Left forelimb (tissue), 1 donor: ENCODE measurements at places on chromosomes 5 and 9.

DNA sequence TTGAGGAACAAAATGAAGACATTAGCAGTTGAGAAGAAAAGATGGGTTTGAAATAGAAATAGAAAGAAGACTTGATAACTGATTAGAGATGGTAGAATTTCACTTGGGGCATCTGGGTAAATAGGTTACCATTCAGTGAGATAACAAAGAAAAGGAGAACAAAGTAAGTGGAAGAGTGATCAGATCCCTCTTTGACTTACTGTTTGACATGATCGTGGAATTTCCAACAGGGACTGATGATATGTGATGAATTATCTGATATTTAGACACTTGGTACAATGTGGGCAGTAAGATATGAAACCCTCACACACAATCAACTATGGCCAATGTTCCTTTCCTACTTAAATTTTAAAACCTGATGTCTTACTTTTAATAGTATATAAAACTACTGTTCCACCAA lies 70.1 kb upstream of the STARD4 start:
- DNase-seq = no peak

DNA sequence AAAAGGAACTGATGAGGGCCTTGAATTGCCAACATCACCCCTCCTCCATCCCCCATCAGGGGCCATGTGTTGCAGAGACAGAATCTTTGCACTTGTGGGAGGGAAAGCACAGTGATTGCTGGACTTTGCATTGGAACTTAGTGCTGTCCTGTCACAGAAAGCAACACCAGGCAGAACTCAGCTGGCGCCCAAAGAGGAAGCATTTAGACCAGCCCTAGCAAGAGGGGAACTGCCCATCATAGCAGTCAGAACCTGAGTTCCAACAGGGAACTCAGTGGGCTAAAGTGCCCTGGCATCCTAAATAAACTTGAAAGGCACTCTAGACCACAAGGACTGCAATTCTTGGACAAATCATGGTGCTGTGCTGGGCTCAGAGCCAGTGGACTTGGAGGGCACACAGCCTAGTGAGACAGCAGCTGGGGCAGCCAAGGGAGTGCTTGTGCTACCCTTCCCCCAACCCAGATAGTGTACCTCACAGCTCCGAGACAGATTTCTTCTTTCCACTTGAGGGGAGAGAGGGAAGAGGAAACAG lies 128.1 kb downstream of the ACTL7B start:
- no peak for DNase-seq

DNA sequence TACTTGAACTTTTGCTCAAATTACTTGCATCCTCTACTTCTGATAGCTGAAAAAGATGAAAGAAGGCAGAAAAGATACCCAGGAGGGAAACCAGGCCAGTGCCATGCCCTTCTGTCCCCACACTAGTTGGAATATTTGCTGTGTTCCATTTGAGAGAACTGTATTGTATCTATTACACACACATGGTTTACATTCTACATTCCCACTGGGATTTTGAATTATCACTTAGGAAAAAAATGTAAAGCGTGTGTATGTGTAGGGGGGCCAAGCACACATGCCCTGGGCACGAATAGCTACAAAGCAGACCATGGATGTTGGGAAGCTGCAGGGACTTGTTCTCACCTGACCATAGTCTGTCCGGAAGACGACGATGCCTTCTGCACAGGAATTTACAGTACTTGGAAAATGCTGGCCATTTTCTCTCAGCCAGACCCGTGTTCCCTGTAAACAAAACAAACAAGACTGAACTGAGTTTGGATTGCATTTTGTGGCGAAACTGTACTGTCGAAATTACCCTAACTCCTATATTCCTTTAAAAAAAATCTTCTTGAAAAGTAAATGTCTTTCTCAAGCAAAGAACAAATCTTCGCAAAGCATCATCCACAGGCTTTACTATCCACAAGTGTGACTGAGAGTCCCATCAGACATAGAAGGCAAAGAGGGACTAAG lies 58.7 kb downstream of the MYO10 start:
- no peak for DNase-seq

GRCh38 chr5:158390577-158390976 lies 531.6 kb upstream of the CLINT1 start:
- no peak for DNase-seq

GRCh38 chr5:65141493-65141892 lies 340.2 kb downstream of the ADAMTS6 start:
- no peak for DNase-seq

- no peak for DNase-seq
These were observed 115.7 kb downstream of the SUSD1 start for GRCh38 chr9:112059145-112059965.

DNA sequence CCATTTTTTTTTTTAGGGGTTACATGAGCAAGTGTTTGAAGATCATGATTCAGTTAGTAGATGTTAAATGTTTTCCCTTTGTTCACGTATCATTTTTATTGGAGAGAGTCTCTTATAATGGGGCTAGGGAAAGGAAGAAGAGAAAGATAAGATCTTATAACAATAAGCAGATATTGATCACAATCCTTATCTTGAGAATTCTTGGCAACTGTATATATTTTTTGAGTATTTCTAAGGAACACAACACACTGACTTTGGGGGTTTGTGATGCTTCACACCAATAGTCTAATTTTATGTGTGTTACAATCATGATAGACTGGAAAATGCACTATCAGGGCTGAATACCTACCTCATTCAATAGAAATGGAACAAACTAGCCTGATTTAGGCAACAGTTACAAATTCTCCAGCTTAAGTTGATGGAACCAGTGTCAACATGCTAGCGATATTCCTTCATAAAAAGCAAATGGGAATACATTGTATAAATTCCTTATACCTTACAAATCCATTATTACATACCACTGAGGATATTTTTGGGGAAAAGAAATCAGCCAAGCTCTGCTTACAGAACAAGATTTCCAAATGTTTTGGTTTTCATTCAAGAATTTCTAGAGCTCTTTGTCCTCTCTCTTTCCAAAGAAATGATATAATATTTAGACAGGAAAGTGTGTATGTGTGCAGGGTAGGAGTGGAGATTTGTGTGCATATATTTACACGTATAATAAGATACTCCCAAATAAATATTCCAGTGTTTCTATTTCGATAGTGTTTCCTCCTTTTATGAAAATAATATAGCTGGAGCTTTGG lies 41.5 kb downstream of the SVEP1 start:
- no peak for DNase-seq

DNA sequence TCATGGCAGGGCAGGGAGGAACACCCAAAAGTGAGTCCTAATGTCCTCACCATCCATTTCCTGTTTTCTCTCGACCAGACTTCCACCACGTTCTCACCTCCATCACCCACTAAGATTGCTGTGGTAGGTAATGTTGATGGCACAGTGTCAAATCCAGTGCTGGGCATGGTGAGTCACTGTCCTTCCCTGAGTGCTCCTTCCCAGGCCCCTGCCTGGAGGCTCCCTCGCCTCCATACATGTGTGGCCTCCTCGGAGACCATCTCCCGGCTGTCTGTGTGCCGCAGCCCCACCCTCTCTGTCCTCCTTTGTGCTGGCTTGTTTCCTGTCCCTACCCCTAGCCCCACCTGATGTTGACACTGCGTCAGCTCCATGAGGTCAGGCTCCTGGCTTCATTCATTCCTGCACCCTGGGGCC lies 177.5 kb downstream of the SYK start:
- DNase-seq = no peak

- DNase-seq = no peak
These were observed 41.0 kb upstream of the SHC3 start for GRCh38 chr9:89219637-89220036.

DNA sequence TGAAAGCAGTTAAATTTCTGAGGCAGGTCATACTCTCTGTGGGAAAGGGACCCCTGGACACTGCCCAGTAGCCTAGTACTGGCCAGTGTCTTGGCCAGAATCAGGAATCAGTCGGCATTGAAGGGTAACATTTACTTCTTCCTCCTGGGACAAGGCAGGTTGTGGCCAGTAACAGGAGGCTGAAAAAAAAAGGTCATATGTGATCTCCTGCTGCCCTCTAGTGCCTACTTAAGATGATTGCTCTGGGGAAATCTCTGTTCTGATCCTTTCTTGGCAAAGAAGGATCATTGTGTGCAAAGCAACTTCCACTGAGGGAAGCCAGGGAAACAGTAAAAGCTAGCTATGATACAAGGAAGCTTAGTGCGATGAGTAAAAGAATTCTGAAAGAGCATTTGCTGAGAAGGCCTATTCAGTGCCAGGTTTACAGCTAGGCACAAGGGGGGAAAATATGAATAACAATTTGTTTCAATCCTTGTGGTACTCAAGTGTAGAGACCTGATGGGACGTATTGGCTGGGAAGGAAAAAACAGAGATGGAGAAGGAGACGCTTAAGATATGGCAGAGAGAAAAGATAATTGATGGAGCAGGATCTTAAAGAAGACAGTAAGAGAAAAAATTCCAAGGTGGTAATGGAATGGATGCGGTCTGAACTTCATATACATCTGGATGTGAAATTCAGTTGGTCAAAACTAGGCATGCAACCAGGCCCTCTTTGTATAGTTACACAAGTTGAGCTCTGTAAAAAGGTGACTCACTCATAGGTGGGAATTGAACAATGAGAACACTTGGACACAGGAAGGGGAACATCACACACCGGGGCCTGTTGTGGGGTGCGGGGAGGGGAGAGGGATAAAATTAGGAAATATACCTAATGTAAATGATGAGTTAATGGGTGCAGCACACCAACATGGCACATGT lies 25.8 kb upstream of the TRIM32 start:
- DNase-seq = no peak

- no peak for DNase-seq
These were observed 215.0 kb downstream of the SEMA6A start for GRCh38 chr5:116359592-116359991.

DNA sequence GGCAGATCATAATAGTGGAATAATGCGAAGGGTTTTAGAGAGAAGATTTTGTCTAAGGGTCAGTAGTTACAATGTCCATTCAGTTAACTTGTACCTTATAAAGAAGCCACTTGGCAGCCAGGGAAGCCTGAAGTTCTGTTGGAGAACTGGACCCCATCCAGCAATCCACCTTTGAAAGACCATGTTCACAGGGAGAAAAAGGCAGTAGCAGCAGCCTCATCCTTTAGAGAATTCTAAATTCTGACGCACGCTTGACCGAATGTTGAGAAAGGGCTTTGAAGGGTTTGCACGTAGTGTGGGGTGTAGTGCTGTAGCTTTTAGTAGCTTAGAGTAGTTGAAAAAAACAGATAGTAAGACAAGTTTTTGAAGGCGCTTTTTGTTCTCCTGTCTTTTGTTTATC lies 42.8 kb downstream of the MCCC2 start:
- DNase-seq = no peak

DNA sequence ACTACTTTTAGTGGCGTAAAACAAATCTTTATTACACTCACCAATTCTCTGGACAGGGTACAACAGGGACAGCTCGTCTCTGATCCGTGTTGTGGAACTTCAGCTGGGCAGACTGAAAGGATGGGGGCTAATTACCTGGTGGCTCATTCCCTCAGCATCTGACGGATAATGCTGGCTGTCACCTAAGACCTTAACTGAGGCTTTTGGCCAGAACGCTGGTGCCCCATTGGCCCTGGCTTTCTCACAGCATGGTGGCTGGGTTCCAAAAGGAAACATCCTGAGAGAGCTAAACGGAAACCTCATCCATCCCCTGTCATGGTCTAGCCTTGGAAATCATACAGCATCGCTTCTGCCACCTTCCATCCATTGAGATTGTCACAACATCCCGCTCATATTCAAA lies 62.9 kb downstream of the RAI14 start:
- no peak for DNase-seq
